ENCODE measurements at places on chromosomes 16 and 17.

DNA sequence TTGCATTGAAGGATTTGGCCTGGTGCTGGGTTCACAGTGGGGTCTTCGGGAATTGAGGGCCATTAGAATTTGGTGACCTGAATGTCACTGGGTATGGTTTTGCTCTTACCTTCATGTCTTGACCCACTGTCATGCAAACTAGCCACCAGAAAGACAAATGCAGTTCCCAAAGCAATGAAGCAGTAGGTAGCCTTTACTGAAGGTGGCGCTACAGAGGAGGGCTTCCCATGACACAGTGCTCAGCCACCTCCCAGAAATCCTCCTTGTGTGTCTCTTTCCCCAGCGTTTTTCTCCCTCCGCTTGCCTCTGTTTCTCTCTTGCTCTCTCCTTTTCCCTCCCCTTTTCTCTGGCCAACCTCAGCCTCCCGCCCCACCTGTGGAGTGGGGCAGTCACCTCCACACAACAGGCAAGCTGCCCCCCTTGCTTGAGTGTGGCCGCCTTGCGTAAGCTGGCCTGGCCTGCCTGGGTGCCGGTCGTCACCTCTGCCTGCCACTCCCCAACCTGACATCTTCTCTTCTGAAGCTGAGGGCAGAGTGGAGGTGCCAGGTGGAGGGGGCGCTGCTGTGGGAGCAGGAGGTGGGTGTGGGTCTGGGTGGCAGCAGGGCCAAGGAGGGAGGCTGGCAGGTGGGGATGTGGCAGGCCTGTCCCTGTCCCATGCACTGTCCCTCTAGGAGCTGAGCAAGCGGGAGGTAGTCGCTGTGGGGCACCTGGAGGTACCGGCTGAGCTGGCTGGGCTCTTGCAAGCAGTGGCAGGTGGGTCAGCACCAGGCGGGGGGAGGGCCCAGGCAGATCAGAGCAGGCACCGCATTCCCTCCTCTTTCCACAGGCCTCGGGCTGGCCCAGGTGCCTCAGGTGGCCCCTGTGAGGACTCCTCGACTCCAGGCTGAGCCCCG, 34.7 kb downstream of the MYO15A start:
- H3K27me3 ChIP-seq = no peaks in the 10 kb centered on the region
- no peaks in the 10 kb centered on the region for H3K36me3 ChIP-seq
- no peak for DNase-seq
- no peak overlapping the region for H3K27ac ChIP-seq
- peaks cover 2% of the 10 kb centered on the region for H3K4me1 ChIP-seq

DNA sequence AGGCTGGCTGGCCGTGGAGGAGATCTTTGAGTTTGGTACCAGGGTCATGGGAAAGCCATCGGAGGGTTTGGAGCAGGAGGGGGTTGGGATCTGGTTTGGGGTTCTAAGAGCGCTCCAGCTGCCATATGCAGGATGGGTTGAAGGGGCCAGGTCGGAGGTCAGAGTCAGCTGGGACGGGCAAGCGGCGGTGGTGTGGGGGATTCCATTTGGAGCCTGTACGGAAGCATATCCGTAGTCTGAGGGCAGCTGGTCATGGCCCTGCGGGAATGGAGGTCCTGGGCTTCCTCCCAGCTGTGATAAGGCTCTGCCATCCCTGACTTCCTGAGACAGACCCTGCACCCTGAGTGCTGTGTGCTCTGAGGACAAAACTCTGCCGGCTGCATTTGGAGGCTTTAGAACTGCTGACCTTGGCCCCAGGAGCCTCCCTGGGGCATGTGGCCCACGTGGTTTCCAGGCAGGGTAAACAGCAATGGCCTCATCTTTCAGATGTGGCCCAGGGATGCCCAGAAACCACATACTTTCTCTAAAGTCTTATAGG, 46.5 kb downstream of the ATP2C2 start:
- DNase-seq = no peak
- no peaks in the 10 kb centered on the region for H3K36me3 ChIP-seq
- no peak overlapping the region for H3K4me3 ChIP-seq
- no peak overlapping the region for H3K27ac ChIP-seq

DNA sequence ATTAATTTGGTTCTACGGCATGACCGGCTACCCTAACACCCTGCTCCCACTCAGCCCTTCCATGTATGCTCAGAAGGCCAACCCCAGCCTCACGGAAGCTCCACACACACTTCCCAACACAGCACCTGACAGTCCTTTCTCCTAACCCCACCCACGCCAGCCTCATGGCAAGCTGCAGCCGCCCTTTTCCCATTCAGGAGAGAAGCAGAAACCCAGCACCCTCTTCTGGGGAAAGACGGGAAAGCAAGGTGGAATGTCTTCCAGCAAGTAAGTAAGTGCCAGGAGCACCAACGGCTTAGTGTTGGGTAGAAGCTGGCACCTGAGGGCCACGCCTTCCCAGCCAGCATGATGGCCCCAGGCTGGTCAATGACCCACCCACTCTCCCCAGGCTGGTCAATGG, 32.1 kb downstream of the ABR start:
- H3K27me3 ChIP-seq = no peaks in the 10 kb centered on the region
- no peak overlapping the region for H3K27ac ChIP-seq
- H3K4me3 ChIP-seq = no peak overlapping the region
- no peaks in the 10 kb centered on the region for H3K4me1 ChIP-seq
- DNase-seq = peak; percentile 77

DNA sequence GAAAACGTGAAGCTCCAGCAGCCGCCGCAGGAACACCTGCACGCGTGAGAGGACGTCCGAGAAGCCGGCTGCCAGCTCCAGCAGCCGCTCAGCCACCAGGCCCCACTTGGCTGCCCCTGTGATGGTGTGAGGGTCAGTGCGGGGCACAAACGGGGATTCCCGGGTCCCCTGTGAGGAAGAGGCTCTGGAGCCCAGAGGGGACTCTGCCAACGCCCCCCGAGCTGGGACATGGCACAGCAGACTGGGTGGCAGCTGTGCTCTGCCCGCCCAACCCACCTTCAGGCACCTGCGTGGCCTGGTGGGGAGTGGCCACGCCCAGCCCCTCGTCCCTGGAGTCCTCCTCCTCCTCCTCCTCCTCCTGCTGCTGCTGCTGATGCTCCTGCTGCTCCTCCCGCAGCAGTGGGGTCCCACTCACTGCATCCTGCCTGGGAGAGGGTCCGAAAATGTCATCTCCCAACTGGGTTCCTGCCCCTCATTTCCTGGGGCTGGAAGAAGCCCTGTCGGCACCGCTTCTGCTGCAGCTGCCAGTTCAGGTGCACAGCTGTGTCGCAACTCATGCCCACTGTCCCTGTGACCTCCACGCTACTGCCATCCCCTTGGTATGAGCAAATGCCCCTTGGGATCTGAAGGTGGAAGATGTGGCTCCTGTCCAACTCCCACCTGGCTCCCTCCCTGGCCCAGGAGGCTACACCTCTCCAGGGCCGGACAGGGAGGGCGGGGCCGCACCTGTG, 27.5 kb downstream of the CTU2 start:
- H3K27me3 ChIP-seq = no peaks in the 10 kb centered on the region
- no peak overlapping the region for H3K27ac ChIP-seq
- no peak for DNase-seq
- no peaks in the 10 kb centered on the region for H3K4me1 ChIP-seq

- no peak for DNase-seq
- no peaks in the 10 kb centered on the region for H3K4me1 ChIP-seq
- no peak overlapping the region for H3K27ac ChIP-seq
- H3K4me3 ChIP-seq = no peak overlapping the region
- H3K36me3 ChIP-seq = no peaks in the 10 kb centered on the region
- no peaks in the 10 kb centered on the region for H3K27me3 ChIP-seq
These were observed 52.4 kb upstream of the NLK start for GRCh38 chr17:27990100-27990499.

DNA sequence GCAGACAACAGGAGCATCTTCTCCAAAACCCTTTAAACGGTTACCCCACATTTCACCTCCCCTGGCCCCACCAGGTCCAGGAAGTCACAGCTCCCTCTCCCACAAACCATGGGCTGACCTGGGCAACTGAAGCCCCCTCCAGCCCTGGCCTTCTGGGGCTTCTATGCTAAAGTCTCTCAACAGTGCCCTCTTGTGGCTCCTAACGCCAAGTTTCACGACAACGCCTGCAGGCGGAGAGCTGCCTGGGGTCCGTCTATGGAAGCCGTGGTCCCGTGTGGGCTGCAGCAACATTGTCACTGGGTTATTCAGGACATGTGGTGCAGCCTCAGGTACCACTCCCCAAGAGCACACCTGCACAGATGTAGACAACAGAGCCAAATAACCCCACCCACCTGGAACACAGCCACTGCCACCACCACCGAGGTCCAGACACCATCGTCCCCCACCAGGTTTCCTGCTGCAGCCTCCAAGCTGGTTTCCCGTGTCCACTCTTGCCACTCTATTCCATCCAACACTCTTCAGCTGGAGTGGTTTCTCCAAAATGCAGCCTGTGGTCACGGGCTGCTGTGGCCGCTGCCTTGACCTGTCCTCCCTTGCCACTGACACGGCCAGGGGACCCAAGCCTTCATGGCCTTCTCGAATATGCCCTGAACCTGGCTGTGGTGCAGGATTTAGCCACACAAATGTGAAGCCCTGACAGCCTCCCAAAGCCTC, 19.1 kb downstream of the C16orf95 start:
- no peak for DNase-seq
- no peaks in the 10 kb centered on the region for H3K4me1 ChIP-seq
- H3K27ac ChIP-seq = no peak overlapping the region
- no peaks in the 10 kb centered on the region for H3K27me3 ChIP-seq
- H3K4me3 ChIP-seq = no peak overlapping the region
- H3K36me3 ChIP-seq = no peaks in the 10 kb centered on the region

- H3K27ac ChIP-seq = no peak overlapping the region
- no peaks in the 10 kb centered on the region for H3K27me3 ChIP-seq
- H3K36me3 ChIP-seq = no peaks in the 10 kb centered on the region
- peaks cover 12% of the 10 kb centered on the region for H3K4me1 ChIP-seq
- H3K4me3 ChIP-seq = no peak overlapping the region
These were observed 126.6 kb downstream of the SOCS1 start for GRCh38 chr16:11129378-11129781.

DNA sequence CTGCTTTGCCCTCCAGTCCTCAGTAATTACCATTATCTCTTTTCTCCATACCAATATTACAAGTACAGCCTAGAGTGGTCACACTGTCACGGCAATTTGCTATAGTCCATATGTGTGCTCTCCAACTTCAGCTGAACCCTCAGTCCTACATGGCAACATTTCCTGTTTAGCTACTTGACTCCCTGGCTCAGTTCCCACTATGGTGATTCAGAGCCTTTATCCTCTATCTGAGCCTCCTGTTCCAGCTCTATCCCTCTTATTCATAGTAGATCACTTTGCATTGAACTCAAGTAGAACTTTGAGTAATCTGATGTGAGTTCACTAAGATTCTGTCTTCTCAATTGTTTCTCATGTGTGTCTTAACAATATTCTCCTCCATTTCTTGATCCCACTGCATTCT, 43.7 kb upstream of the GOSR1 start:
- peaks cover 3% of the 10 kb centered on the region for H3K4me1 ChIP-seq
- DNase-seq = no peak
- no peaks in the 10 kb centered on the region for H3K27me3 ChIP-seq
- no peak overlapping the region for H3K27ac ChIP-seq
- H3K4me3 ChIP-seq = no peak overlapping the region

All from ascending aorta (tissue), 2 donors.